ENCODE measurements at places on chromosomes 13 and 19.

DNA sequence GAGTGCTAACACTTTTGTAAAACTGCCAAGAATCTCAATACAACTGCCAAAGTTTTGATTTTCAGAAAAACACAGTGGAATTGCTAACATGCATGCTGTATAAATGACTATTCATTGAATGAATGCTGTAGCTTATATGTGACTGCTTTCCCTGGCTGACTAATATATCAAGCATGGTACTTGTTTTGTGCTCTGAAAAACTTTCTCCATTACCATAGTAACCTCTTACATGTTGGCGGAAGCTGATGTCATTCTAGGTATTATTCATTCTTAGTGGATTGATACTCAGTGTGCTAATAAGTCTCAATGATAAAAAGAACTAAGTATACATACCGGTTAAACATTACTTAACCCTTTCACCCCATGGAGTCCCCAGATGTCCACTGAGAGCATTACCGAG, 166.1 kb upstream of the MYO16 start:
- DNase-seq, result no peak

- no peak for DNase-seq
Measured at GRCh38 chr13:35694549-35695447, 218.3 kb upstream of the MAB21L1 start.

GRCh38 chr13:44293908-44294735, 79.5 kb upstream of the SERP2 start:
- DNase-seq, result no peak

- DNase-seq, result no peak
Measured at GRCh38 chr13:89923736-89924135, 1423.8 kb upstream of the MIR17HG start.

GRCh38 chr19:19535311-19536191, 2.5 kb upstream of the CILP2 start:
- no peak for DNase-seq

DNA sequence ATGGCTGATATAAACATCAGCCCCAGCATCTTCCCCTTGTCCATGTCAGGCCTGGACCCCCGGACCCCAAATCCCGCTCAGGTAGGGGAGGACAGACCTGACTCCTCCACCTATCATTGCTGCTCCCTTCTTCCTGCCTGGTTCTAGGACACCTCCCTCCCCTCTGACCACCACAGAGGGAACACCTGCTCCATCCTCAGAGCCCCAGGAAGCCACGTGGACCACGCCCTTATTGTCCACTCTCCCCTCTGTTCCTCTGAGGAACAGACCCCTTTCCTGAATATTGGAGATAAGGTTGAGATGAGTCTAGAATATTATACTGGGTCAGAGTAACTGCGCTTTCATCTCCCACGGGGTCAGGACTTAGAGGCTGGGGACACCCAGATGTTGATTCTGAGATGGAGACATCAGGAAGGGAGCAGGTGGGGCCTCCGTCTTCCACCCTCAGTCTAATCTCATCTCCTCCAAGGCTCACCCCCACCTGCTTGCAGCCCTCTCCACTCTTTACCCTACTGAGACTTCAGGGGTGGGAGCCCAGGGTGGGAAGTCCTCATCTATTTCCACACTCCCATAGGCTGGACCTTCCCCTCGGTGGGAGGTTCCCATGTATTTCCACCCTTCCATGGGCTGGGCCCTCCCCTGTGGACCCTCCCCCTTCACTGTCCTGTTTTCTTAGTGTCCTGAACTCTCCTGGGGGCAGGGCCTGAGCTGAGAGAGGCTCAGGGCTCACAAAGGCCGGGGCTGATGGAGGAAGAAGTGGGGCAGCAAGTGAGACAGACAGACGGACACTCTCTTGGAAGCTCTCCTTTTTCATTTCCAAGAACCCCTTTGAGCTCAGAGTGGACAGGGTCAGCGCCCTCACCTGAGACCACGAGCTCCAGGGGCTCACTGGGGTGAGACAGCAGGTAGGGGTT, 2.7 kb downstream of the LILRA4 start:
- no peak for DNase-seq

DNA sequence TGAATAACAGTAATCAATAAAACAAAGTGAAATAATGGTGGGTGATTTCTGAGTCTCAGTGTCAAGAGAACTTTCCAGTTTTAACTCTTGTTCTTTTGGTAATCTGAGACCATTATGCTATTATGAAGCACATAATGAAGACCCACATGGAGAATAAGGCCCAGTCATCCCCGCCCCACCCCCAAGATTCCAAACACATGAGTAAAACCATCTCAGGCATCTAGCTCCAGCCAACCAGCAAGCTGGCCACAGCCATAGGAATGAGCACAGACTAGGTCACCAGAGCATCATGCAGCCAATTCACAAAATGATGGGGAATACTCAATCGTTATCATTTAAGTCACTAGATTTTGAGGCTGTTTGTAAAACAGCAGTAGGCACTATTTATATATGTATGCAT, 1769.0 kb upstream of the PCDH20 start:
- no peak for DNase-seq

- no peak for DNase-seq
Measured at GRCh38 chr13:30584051-30584731, 33.5 kb upstream of the USPL1 start.

DNA sequence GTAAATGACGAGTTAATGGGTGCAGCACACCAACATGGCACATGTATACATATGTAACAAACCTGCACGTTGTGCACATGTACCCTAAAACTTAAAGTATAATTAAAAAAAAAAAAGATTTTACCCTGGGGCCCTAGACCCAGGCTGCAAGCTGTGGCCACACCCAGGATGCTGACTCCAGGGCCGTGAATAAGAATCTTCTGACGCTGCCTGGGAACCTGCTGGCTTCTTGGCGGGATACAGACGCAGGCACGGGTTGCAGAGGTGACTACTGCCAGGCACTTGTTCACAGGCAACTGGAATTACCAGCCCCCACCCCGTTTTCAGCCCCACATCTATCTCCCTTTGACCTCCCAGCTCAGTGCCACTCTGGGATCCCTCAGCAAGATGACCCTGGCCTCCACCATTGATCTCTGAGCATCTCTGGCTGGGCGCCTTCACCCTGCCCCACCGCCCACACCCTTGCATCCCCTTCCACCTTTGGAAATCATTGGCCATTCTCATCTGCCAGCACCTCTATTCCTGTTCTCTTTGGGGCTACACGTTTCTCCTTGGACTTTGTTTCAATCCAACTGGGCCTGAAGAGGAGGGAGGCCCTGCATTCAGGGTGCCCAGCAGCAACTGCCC, 21.1 kb upstream of the CFAP97D2 start:
- peak; percentile 51 for DNase-seq

DNA sequence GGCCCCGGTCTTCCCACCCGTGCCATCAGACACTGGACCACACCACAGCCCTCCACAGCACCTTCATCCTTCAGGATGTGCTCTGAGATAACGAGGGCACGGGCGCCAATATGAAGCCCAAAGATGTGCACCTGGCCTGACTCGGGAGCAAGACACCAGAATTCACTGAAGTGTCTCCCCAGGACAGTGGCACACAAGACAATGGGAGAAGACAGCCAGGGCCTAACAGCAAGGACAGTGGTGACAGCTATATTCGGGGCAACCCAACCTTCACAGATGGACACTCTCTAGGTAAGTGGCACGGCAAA, 7.2 kb downstream of the DDX39A start:
- DNase-seq, result no peak

- no peak for DNase-seq
Measured at GRCh38 chr19:50794876-50795663, 4.9 kb downstream of the ACP4 start.

DNA sequence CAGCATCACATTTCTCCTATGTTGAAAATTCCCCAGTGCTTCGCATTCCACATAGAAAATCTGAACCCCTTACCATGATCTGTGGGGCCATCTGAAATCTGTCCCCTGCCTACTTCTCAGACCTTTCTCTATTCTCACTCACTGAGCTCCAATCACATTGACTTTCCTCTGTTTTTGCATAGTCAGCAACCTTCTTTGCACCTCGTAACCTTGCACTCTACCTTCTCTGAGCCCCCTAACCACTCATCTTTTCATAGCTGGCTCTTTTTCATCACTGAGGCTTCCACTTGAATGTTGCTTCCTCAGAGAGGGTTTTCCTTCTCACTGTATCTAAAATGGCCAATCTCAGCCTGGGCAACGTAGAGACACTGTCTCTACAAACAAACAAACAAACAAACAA, 286.3 kb downstream of the GPC5 start:
- no peak for DNase-seq

DNA sequence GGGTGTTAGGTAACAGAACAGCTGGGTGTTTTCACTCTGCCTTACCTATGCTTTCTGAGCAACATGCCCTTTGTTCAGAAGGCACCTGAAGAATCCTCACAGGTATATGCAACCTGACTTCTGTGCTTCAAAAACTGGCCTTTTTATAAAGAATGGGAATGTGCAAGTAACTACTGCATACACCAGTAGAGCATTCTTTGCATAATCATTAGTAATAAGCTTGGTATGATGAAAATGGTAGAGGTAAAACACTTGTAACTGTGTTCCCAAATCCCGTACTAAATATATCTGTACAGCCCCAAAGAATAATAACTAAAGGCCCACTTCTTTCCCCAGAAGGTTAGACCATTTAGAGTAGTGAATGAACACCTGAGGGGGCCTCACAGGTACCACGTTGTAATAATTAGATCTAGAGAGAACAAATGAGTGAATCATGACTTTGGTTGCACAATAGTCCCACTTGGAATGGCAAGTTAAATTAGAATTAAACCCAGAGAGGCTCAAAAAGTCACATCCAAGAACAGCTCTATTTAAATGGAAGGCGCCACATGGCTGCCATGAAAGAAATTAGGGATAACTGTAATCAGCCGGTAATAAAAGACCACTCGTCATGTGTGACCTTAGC, 413.9 kb downstream of the KLF12 start:
- no peak for DNase-seq

- no peak for DNase-seq
Measured at GRCh38 chr19:57466489-57466888, 9.5 kb upstream of the VN1R1 start.

GRCh38 chr19:3068071-3068470, 5.8 kb upstream of the TLE5 start:
- DNase-seq, result no peak

DNA sequence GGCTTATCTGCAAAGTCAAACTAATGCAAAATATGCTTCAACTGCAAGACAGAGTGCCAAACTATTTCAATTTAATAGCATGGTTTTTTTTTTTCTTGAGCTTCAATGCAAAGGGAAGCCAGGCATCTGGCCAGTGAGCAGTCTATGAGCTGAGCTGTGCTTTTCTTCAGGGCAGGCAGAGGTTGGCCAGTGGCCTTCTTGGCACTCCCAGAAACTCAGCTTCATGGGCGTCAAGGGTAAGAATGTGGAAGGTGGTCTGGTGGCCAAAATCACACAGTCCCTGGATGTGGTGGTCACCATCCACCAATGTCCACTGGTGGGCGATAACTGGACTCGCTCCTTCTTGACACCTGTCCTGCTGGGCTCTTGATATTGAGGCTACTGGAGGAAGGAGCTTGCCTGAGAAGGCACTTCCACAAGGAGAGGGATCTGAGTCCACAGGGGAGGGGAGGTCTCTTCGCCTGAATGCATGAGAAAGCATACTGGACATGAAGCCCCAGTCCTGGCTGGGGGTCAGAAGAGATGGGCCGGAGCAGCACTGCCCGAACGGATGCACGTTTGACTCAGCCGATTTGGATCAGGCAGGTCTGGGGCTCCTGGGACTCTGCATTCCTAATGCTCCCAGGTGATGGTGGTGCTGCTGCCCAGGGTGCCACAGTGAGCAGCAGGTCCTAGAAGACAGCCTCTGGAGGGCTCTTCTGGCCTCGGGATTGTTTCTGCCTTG, 17.1 kb downstream of the COL4A2 start:
- DNase-seq, result no peak

GRCh38 chr13:62887046-62887445, 1471.4 kb upstream of the PCDH20 start:
- DNase-seq, result no peak

- DNase-seq, result no peak
Measured at GRCh38 chr13:98280176-98280510, 103.1 kb upstream of the RNF113B start.

- no peak for DNase-seq
Measured at GRCh38 chr13:109821103-109821502, 34.7 kb upstream of the IRS2 start.

DNA sequence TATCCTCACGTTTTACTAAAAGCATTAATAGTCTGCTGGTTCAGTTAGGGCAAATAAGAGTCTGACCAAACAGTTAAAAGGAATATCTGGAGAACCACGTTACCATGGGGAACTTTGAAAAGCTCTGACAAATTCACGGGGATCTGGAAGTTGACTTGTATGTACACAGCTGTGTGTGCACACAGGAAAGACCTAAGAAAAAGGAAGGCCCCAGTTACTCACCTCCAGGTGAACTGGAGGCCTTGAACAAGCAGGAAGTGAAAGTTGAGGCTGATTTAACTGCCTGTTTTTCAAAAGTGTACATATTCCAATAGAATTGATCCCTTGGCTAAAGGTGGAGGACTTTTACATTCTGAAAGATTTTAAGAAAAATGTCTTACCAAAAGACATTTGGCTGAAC, 1891.6 kb upstream of the PCDH20 start:
- no peak for DNase-seq

GRCh38 chr13:46866150-46866549, 30.7 kb downstream of the HTR2A start:
- no peak for DNase-seq

GRCh38 chr13:59774491-59774971, 389.2 kb downstream of the DIAPH3 start:
- DNase-seq, result no peak

- peak; percentile 78 for DNase-seq
Measured at GRCh38 chr19:16778796-16779411, 50.3 kb upstream of the SIN3B start.

DNA sequence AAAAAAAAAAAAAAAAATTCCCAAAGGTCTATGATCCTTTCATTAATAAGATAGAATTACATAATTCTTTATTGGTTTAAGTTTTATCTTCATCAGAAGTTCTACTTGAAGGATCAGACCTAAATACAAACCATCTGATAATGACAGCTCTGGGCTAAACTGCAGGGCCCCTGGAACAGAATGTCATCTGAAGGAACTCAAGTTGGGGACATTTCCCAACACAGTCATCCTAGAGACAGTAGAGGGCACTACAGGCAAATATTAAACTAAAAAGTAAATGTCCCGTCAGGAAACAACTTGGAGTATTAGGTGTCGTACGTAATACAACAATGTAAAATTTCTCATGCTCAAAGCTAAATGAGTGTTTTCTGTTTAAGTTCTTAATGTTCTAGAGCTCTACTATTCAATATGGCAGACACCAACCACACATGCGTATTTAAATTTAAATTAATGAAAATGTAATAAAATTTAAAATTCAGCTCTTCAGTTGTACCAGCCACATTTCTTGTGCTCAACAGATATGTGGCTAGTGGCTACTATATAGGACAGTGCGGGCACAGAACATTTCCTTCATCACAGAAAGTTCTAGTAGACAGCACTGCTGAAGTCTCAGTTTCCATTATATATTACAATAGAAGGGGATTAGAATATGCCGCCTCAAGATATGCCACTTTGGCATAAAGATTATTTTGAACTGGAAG, 21.8 kb upstream of the NAXD start:
- DNase-seq, result peak; percentile 34

GRCh38 chr13:88068975-88069374, 397.8 kb downstream of the SLITRK5 start:
- DNase-seq, result no peak
